Activated CD4-positive, alpha-beta T cell treated with anti-CD3 and anti-CD28 coated beads, Interleukin-2, amount 10 ng/mL, durations not matched to agents 7 days and 5 days (primary cell): ENCODE measurements at places on chromosomes 7 and 10.
A peak's percentile ranks its signal among the peaks of the same experiment; 100 is the strongest.

- peak; percentile 38 for DNase-seq
Observed at GRCh38 chr7:129607471-129608120, 3.9 kb upstream of the NRF1 start.

GRCh38 chr10:79381804-79382221 is 34.5 kb downstream of the PPIF start:
- no peak for DNase-seq

- no peak for DNase-seq
Observed at GRCh38 chr10:65149878-65150277, 1628.7 kb downstream of the REEP3 start.

- DNase-seq: no peak
Observed at GRCh38 chr7:135224027-135224426, 9.6 kb upstream of the STRA8 start.

DNA sequence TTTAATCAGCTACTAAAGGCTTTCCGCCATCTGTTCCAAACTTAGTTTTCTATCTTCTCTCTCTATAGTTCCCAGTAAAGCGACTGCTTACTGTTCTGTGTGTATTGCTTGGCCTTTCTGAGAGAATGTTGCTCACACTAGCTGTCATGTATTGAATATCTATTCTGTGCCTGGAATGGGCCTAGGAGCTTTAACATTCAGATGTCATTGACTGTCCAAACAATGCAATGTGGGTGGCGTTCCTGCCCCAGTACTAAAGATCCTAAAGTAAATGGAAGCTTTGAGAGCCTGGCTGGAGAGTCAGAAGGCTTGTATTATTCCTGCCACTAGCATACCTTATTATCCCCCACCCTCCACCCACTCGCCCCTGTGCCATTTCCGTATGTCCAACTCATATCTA is 163.5 kb downstream of the SDHAF3 start:
- DNase-seq: no peak

DNA sequence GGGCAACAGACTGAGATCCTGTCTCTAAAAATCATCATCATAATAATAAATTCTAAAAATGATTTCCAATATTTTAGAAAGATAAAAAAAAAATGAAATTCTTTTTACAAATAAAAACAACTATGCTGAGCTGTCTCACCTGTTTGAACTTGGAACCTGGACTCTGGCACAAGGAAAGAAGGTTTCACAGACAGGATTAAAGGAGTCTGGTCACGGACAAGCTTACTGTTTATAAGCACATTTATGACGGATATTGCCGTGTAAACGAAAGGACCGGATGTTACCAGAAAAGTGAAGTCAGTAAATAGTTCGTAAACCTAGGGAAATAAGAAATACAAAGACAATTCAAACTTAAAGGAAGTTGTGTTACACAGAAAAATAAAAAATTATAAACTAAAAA is 70.2 kb downstream of the KIAA1549 start:
- no peak for DNase-seq

DNA sequence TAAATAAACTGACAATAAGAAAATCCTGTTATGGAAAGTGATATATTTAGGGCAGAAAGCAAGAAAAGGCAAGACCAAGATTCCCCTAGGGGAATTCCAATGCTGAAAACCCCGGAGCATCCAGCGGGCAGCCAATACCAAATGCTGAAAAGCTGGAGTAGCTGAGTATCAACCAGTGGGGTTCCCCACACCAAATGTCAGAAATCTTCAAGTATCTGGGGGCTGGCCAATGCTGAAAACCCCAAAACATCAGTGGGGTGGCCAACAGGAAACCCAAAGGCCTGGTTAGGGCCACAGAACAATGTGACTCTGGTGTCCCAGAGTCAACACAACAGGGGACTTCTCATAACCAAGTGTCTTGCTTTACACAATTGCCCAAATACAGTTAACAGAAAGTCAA is 271.8 kb upstream of the CACNA2D1 start:
- DNase-seq: no peak

DNA sequence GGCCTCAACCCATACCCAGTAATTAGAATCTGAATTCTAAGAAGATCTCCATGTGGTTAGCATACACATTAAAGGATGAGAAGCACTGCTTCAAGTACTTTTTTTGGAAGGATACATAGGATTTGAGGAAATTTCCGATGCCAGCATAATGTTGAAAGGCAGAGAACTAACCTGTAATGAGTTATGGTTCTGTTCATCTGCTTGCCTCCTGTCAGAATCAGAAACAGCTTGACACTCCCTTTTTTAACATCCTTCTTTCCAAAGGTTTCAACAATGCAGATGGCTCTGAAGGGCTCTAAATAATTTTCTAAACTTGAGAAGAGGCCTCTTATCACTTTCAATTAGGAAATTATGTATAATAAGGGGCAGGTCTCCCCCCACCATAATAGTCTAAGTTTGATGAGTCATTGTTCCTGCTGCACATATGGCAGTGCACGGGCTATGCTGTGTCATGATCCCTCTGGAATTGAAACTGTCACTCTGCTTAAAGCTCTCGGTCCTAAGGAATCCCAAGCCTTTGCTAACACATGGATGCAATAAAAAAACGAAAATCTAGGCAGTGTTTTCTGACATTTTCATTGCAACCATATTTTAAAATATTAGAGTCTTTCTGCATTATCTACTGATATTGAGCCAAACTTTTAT is 291.2 kb upstream of the FZD1 start:
- DNase-seq: no peak

GRCh38 chr7:31873816-31874597 is 187.0 kb downstream of the PPP1R17 start:
- DNase-seq: no peak

DNA sequence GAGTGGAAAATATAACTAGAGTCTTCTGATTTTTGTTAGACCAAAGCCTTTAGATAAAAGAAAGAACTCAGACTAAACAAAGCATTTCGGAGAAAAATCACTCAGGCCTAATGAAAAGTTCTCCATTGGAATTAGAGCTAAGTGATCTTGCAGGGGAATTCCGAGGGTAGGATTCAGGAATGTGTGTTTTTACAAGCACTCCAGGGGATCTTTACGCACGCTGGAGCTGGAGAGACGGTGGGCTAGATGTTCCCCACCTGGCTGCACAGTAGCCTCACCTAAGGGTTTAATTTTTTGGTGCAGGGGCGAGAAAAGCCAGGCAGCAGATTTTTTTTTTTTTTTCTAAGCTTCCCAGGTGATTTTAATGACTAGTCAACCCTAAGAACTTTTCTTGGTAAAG is 7.9 kb upstream of the PAPSS2 start:
- no peak for DNase-seq

DNA sequence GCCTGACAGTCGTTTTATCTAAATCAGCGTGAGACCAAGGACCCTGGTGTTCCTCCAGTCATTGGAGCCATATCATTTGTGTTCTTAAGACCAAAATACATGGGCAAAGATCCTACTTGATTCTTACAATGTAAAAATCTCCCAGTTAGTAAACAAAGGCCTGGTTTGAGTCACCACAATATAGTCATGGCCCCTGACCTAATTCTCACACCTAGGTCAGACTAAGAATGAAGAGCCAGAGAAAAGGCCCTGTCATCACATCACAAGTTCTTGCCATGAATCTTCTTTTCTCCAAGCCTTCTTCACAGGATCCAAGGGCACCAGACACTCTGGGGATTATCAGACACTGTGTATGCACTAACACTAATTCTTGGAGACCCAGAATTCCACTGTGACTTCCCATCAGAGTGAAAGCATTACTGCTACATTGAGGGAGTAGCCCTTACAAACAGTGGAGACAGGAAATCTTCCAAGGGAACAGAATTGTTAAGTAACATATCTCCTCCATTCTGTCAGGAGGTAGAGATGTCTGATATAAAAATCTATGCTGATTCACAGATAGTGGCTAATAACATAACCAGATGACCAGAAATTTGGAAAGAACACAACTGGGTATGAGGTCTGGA is 7.6 kb upstream of the ERVW-1 start:
- no peak for DNase-seq

DNA sequence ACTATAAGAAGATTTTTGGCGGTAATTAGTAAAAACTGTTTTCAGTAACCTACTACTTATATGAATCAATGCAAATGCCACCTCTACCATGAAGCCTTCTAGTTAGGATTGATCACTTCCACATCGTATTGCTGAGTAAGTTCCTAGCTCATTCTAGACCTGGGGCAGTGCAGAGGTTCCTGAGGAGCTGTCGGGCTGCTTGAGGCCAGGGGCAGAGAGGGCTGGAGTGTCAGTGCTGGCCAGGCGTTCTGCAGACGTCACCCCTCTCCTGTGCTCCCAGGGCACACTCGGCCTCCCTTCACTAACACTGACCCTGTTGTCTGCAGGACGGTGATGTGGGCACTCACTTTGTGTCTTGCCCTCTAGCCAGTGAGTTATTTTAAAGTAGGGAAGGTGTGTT is 275.7 kb downstream of the CELF2 start:
- no peak for DNase-seq

GRCh38 chr7:117581424-117581823 is 101.6 kb downstream of the CFTR start:
- no peak for DNase-seq

GRCh38 chr10:78648256-78648860 is 420.4 kb upstream of the ZMIZ1 start:
- no peak for DNase-seq

- no peak for DNase-seq
Observed at GRCh38 chr10:7401782-7402181, 9.1 kb downstream of the SFMBT2 start.

DNA sequence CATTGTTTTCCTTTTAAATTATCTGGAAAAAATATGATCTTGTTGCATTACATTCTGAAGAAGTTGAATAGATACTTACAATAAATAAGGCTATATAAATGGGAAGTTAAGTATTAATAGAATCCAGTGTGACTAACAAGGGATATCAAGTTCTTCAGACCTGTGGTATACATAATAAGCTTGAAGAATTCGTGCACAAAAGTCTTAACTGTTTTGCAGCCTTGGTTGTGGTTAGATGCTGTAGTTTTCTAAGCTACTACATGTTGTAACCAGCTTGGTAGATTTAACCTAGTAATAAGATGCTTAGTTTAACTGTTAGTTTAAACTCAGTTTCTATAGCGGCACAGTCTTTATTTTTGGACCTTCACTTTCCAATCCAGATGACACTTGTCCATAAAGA is 106.2 kb upstream of the GLCCI1 start:
- DNase-seq: no peak

GRCh38 chr10:44281089-44281613 is 103.7 kb downstream of the CXCL12 start:
- DNase-seq: no peak

DNA sequence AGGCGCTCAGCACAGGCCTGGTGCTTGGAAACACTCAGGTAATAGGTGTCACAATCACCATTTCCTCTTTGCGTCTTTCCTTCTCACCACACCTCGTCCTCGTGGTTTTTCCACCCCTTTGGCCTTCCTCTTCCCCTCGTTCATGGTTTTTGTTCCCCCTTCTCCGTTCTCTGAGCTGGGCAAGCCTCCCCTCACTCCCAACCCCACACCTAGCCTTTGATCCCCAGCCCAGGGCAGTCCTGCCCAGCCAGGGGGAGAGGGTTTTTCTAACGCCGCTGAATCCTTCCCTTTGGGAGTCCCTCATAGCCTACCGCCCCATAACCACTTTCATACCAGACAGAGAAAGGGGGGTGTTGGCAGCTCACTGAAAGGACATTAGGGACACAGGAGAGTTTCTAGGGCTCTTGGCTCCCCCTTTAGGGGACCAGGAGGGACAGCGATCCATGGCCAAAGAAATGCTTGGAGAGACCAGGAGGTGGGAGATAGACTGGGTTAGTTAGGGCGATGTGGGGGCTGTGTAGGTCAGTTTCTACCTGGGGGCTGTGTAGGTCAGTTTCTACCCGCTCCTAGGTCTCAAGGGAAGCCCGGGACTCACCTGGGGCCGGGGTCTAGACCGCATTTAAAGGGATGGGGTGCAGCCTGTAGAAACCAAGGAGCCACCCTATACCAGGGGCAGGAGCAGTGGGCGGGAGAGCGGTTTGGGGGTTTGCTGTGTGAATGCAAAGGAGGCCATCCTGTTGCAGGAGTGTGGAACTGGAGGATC is 1.4 kb downstream of the EPHB4 start:
- no peak for DNase-seq

- DNase-seq: no peak
Observed at GRCh38 chr10:43998021-43998809, 349.5 kb upstream of the ZNF32 start.

DNA sequence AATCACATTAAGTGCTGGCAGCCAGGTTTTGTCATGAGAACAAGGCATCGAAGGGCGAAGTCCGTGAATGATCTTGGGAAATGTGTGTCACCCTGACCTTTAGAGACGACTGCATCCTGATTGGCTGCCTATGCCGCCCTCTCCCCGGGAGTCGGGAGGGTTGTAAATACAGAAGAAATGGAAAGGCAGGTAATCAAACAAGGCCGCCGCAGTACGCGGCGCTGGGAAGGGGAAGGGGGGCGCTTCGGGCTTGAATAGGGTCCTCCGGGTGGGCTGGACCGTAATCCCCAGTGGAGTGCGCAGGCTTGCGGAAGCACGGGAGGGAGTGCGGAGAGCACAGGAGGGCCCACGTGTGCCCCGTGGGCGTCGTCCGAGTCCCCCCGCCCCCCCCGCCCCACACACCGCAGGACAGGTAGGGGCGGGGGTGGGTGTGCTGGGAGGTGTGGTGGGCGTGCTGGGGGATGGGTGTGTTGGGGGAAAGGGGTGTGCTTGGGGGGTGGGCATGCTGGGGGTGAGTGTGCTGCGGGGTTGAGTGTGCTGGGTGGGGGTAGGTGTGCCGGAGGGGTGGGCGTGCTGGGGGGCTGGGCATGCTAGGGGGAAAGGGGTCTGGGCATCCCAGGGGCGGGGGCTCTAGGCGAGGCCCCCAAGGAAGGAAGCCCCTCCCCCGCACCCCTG is 169.4 kb downstream of the ARHGAP12 start:
- peak; percentile 24 for DNase-seq

DNA sequence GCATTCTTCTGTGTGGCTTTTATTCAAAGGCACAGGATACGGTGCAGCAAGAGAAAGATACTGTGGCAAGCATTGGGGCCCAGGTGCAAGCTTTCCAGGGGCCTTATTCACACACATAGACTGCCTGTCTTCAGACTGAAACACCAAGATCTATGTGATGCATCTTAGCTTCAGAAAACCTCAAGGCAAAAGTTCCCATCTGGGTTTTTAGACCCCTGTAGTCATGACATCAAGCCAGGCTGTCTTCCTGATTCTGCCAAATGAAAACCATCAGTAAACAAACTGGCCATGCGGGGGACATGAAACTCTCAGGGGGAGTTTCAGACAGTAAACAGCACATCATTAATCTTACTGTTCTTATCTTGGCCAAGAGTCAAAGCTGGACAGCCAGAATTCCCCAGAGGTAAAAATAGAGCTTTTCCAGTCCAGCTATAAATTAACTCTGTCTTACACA is 9.8 kb downstream of the AGBL3 start:
- DNase-seq: no peak

- DNase-seq: no peak
Observed at GRCh38 chr7:114989531-114989930, 67.6 kb downstream of the MDFIC start.

DNA sequence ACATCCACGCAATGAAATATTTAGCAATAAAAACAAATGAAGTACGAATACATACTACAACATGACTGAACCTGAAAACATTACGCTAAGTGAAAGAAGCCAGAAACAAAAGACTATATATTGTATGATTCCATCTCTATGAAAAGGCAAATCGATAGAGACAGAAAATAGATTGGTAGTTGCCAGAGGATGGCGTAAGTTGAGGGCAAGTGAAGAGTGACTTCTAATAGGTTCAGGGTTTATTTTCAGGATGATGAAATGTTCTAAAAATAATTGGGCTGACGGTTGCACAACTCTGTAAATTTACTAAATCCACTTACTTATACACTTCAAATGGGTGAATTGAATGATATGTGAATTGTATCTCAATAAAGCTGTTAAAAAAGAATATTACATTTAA is 39.5 kb upstream of the TECTB start:
- DNase-seq: no peak
